MV-4-11 (cell line): ENCODE measurements at places on chromosomes 5 and 9.

DNA sequence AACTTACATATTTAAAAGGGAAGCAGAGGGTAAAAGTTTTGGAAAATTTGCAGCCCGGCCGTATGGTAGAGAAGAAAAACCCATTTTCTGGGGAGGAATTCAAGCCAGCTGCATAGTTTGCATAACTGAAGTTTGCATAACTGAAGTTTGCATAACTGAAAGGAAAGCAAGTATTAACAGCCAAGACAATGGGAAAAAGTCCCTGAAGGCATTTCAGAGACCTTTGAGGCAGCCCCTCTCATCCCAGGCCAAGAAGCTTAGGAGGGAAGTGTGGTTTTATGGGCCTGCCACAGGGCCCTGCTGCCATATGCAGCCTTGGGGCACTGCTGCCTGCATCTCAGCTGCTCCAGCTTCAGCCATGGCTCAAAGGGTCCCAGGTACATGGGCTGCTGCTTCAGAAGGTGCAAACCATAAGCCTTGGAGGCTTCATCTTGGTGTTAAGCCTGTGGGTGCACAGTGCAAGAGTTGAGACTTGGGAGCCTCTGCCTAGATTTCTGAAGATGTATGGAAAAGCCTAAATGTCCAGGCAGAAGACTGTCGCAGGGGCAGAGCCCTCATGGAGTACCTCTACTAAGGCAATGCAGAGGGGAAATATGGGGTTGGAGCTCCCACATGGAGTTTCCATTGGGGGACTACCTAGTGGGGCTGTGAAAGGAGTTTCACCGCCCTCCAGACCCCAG lies 36.9 kb upstream of the CXCL14 start:
- peak; percentile 81 for DNase-seq

- no peak for DNase-seq
Measured at GRCh38 chr5:125888358-125888757, 534.9 kb upstream of the GRAMD2B start.

DNA sequence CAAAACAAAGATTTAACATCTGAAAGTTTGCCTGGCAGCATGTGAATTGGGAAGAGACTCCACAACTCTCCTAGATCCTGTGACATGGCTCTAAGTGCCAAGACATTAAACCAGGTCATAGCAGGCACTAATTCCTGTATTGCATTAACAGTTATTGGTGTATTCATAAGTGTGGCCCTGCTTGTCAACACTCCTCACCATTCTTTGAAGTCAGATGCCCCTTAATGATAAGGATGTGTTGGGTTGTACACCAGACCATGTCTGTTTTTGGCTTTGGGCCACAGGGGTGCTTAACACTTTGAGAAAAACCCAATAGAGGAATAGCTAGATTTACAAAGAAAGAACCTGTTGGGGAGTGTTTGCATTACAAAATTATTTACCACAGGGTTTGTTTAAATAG lies 43.4 kb upstream of the PDE8B start:
- no peak for DNase-seq

DNA sequence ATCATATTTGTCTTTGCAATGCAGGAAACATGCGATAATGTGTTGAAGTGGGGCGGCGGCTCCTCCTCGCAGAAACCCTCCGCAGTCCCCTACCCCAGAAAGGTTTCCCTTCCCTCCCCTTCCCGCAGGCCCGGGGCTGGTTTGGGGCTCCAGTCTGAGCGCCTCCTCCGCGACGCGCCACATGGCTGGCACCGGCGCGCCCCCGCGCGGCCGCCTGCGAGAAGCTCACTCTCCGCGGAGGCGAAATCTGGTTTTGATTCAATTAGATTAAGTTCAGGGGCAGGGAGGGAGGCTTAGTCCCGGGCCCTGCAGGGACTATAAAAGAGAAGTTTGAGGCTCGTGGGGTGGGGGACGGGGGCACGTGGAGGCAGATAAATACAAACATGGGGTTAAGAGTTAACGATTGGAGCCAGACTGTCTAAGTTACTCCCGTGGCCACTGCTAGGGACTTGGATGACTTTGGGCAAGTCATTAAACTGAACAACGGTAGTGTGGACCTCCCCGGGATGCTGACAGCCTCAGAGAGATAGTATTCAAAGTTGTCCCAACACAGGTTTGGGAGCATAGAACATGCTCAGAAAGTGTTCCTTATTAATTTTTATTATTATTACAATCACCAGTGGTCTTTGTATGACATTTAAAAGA lies 69.4 kb downstream of the MSX2 start:
- peak; percentile 24 for DNase-seq

DNA sequence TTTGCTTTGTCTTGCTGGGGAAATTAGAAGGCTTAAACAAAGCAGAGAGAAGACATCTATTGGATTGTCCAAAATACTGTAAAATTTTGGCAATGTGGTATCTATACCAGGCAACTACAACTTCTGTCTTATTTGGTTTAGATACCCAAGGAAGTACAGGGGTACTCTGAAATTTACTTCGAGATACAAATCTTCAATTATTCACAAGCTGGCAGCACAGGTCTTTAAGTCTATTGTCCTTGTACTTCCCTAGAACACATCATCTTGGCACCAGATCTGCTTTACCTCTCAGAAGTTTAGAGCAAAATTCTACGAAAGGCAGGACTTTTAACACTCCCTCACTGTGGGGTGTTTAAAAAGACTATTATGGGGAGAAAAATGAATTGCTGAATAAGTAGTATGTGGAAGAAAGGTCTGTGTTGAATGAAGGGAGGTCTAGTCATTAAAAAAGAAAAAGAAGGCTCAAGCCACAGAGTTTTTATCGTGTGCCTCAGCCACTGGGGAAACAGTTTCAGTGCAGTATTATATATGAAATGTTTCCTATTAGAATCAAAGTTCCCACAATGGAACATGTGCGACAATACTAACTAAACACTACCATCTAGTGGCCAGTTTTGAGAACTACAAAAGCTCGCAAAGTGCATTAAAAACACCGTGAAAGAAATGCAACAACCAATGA lies 93.7 kb downstream of the PDE4D start:
- peak; percentile 9 for DNase-seq

- DNase-seq = no peak
Measured at GRCh38 chr9:87115785-87116184, 168.5 kb upstream of the GAS1 start.
